ENCODE measurements at places on chromosomes 16 and 17.

DNA sequence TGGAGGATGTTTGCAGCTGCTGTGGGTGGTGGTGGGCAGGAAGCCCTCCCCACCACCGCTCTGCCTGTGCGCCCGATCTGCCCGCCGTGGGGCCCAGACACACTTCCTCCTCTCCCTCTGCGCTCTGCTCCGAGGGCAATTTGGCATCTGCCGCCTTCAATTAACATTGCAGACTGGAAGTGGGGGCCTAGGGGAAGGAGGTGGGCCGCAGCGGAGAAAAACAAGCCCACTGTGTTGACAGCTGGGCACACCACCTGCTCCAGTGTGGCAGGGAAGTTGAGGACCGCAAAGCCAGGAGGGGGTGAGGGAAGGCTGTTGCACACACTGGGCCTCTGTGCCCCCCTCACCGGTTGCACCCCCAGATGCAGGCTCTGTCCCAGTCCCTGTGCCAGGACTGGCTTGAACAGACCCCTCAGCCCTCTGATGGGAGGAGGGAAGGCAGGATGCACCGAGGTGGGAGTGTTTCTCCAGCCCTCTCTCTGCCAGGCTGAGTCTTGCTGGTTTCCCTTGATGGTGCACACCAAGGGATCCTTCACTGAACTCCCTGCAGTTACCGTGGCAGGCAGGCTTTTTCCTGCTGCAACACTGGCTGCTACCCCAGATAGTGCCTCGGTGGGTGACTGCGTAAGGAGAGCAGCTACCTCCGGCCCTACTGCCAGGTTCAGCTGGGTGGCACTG is 72.8 kb upstream of the MED9 start:
- no peak for DNase-seq

DNA sequence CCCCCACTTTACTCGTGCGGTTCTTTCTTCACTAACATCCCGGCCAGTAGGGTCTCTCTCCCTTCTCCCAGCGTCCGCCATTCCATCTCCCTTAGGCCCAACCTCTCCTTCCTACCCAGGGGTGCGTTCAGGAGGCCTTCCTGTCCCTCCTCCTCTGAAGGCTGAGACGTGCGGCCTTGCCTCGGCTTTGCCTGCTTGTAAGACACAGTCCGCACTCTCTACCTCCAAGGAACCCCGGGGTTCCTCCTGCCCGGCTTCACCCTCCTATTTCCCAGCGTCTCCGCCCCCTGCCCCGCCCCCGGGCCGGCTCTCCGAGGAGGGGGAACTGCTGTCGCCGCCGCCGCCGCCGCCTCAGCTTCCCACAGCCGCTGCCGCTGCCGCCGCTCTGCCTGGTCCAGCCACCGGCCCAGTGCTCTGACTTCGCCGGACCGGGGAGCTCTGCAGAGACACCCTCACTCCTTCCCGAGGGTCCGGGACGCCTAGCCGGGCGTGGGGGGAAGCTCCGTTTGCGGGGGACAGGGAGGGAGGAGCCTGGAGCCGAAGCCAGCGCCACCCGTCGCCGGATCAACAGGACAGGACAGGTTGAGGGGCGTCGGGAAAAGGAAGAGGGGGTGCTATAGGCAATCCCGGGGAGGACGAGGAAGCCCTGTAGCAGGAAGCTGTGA is 1.2 kb upstream of the FGF11 start:
- DNase-seq: peak; percentile 45

- DNase-seq: no peak
Observed at GRCh38 chr16:15855704-15856003, 1.2 kb downstream of the MYH11 start.

DNA sequence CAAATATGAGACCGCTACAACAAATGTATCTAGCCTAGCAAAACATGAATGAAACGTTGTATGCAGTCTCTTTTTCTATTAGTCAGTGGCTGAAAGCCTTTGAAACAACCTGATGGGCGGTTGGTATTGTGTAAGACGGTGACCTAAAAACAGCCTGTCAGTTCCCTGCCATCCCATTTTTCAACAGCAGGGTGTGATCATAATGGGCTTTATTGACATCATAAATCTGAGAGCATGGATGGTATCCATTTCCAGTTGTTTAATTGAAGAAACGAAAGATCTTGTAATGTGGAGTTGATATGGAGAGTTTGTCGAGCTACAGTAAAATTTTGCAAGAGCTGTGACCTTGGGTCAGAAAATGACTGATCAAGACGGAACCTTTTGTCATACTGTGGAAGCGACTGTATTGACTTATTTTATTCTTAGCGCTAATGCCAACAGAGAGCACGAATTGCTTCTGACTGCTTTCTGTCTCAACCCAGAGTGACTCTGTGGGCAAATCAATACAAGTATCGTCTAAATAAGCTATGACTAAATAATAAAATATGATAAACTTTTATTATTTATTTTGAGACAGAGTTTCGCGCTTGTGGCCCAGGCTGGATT is 12.3 kb upstream of the MEIOB start:
- no peak for DNase-seq

GRCh38 chr17:76039121-76039520 is 12.0 kb upstream of the EVPL start:
- no peak for DNase-seq

DNA sequence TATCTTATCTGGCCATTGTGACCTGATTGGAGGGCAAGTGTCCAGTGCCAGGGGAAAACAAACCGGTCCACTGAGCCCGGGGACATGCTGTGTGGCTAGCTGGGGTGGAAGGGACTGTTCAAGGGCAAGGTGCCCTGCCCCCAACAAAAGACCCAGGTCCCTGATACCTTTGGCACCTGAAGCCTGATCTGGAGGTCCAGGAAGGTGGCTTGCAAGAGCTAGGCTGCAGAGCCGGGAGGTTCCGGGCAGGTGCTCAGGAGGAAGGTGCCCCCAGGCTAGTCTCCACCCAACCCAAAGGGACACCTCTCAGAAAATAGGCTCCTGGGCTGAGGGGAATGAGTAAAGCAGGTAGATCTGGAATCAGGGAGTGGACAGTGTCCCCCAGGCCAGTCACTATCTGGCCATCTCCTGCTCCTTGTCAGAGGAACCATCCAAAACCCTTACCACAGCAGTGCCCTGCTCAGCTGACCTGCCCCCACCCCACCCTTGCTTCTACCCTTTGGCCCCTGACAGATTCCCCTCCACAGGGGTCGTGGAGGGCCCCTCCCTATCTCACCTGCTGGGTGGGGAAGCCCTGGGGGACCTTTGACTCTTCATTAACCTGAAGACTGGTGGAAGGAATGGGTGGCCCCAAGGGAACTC is 6.2 kb downstream of the NAT9 start:
- DNase-seq: no peak

GRCh38 chr17:9615486-9615885 is 29.8 kb upstream of the USP43 start:
- DNase-seq: no peak

GRCh38 chr17:18937981-18938691 is 13.8 kb upstream of the SLC5A10 start:
- no peak for DNase-seq

- DNase-seq: no peak
Observed at GRCh38 chr16:62190426-62190825, 154.2 kb upstream of the CDH8 start.

GRCh38 chr17:74177018-74177450 is 26.4 kb upstream of the RPL38 start:
- DNase-seq: no peak

DNA sequence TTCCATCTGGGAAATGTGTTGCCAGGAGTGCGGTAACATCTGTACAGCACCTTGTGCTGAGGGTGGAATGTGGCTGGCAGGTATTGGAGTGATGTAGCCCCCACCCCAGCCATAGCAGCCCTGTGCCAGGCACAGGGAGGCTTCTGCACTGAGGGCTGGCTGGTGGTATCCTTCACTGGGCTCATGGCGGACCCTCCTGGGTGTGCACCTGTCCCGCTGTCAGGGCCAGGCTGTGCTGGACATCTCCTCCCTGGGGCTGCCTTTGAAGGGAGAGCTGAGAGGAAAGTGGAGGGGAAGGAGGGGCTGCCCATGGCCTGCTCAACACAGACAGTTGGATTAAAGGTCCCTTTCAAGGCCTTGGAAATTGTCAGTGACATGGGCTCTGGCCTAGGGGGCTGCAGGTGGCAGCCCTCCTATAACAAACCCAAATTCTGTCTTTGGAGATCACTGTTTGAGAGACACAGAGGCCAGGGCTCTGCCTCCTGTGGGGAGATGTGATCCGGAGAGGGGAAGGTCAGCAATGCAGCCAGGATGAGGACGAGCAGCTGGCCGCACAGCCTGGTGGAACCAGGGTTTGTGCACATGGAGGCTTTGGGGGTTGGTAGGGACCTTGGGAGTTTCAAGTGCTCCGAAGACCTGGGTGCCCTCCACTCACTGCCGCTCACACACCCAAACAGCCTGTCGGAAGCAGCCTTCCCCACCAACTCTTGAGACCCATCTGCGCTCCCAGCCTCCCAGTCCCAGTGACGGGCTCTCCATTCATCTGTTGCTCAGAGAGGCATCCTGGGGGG is 22.8 kb downstream of the NKD1 start:
- DNase-seq: no peak

DNA sequence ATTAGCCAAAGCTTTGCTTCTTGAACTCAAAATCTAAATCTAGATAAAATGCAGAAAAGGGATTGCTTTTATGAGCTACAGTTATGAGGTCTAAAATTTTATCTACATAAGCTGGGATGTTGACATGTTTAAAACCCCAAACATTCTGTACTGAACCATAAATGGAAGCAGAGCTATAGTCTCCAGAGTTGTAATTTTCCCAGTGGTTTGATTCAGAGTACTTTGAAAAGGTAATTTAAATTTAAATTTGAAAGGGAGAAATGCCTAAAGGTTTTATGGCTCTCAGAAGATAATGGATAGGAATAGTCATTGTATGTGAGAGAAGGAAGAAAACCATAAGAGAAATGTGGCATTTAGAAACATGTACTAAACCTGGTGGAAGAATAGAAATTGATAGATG is 163.2 kb downstream of the PPM1E start:
- no peak for DNase-seq

- no peak for DNase-seq
Observed at GRCh38 chr17:42797067-42798007, 1.2 kb downstream of the COA3 start.

DNA sequence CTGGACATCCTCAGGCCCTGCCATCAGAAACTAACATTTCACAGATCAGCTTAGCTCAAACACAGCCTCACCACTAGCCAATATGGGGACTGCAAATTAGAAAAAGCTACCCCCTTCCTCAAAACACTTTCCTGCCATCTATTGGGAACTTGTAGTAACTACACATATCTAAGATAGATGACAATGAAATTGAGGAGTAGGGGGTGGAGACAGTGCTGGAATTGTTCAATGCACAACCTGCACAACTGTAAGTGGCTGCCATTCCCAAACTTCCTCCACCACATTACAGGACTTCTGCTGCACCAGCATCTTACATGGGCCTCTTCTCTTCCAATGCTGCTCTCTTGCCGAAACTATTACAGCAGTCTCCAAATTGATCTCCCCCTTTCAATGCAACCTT is 21.9 kb downstream of the AIPL1 start:
- peak; percentile 34 for DNase-seq

DNA sequence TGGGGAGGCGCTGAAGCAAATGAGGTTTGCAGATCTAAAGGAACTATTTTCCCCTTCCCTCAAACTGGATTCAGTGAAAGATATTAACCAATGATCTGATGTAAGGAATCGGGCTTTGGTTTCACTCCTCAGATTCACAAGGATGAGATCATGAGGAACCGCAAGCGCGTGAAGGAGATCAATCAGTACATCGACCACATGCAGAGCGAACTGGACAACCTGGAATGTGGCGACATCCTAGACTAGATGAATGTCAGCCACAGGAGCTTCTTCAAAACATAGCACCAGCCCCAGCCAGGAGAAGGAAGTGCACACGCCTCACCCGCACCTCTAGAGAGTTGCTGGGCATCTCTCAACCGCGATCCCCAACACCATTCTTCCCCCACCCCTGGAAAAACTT is 22.5 kb downstream of the ATPAF2 start:
- DNase-seq: no peak

DNA sequence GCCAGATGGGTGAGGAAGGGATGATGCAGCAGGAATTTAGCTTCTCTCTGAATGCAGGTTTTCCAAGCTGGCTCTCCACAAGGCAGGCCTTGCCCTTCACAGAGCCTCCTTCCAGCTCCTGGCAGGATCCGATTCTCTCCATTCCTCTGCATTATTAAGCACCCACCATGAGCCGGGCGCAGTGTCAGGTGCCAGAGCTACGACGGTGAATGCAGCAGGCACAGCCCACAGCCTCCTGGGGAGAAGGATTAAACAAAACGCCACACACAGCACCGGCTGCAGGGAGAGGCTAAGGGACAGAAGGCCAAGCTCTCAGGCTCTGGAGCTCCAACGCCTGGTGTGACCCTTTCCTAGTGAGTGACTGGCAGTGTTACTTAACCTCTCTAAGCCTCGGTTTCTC is 7.1 kb upstream of the MT2A start:
- no peak for DNase-seq

GRCh38 chr17:75069783-75070182 is 18.0 kb upstream of the SLC16A5 start:
- no peak for DNase-seq

GRCh38 chr16:2238150-2238837 is 2.0 kb downstream of the DNASE1L2 start:
- DNase-seq: no peak

GRCh38 chr17:58273453-58274104 is 7.2 kb downstream of the MPO start:
- no peak for DNase-seq

DNA sequence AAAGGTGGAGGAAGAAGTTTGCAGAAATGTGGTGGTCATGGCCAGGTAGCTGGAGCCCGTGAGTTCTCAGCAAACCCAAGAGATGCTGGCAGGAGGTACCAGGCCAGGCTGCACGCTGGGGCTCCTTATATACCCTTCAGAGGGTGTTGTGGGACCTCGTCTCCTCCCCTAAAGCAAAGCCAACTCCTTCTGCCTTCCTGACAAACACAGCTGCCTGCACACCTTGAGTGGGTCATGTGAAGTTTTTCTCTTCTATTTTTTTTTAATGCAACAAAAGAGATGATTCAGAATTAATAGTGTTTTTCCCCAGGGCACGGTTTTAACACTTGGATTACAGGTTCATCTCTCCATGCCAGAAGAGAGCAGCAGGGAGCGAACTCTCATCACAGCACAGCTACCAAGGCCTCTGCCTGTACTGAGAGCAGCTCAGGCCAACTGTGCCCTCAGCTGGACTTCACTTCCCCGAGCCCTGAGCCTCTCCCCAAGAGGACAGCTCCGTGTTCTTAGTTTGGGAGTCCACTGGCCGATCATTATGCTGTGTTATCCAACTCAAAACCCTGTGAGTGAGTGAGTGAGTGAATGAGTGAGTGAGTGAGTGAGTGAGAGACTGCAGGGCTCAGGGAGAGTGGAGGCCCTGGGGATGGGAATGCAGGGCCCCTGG is at the start of gene KRT15:
TSS of gene KRT15 (minus strand) at position 102 of the 661 bp plus-strand sequence. CDS start at position 39, 63 bp downstream.
- DNase-seq: no peak

DNA sequence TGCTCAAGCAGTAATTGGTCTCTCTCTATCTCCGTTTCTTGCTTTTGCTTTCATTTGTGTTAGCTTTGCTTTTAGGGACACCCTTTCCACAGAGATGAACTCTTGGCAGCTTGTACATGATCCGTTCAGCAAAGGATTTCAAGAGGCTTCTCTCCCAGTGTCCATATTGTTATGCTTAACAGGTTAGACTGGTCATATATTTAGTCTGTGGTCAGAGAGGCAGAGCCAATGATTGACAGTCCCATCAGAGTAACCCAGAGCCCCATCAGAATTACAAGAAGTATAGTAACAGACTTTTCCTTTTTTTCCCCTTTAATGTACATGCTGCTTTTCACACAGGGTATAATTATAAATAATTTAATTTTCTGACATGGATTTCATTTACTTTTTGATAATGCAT is 34.4 kb downstream of the GDPD1 start:
- no peak for DNase-seq

GRCh38 chr17:40028595-40028994 is 13.4 kb downstream of the CSF3 start:
- no peak for DNase-seq

Data from AG20443 (cell line).